Activated CD8-positive, alpha-beta T cell treated with anti-CD3 and anti-CD28 coated beads, Interleukin-2, amount 10 ng/mL, durations not matched to agents 7 days and 5 days (primary cell): ENCODE measurements at places on chromosomes 7 and 10.

GRCh38 chr7:101820703-101821102, 3.3 kb downstream of the CUX1 start:
- DNase-seq: no peak

DNA sequence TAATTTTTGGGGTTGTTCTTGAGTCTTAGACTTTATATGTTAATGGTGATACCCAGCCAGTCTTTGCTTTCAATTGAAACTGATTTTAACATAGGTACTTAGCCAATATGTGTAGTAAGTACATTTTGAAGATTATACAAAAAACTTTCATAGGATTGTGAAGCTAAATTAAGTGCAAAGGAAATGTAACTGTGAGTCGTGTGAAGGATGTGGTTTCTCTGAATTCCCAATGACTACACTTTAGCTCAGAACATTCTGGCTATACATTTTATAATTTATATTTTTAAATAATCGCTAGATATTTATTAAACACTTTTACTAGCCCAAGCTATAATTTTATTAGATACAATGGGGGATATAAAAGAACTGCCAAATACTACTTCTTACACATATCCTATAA, 359.3 kb downstream of the PCLO start:
- no peak for DNase-seq

GRCh38 chr7:101278461-101279292, 33.8 kb upstream of the FIS1 start:
- DNase-seq: no peak

DNA sequence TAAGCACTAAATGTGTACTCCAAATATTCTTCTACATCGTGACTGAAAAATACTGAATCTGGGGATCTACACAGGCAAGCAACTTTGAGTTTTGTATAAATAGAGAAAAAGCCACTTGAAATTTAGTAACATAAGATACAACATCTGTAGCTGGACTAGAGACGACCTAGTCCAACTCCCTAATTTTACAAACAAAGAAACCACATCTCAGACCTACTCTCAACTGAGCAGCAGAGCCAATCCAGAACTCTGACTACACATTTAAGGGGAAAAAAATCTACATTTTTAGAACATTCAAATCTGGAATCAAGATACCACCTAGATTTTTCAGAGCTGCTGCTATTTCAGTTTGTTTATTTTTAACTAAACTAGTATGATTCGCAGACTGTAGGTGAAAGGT, 88.9 kb downstream of the CABCOCO1 start:
- DNase-seq: no peak

DNA sequence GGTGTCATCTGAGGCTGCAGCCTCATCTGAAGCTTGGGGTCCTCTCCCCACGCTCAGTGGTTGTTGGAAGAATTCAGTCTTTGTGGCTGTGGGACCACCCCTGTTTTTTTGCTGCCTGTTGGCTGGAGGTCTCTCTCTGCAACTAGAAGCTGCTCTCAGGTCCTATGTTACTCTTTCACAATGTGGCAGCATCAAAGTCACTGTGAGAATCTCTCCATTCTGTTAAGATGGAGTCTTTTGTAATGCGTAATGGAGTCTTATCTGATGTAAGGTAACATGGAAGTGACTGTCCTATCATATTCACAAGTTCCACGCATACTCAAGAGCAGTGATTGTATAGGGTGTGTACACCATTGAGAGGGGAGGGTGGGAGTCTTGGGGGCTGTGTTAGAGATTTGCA, 24.9 kb downstream of the TSPAN13 start:
- no peak for DNase-seq
